ENCODE measurements at places on chromosomes 2 and 18.

- DNase-seq = peak; percentile 88
Measured at GRCh38 chr2:54942373-54942772, 107.9 kb downstream of the RTN4 start.

DNA sequence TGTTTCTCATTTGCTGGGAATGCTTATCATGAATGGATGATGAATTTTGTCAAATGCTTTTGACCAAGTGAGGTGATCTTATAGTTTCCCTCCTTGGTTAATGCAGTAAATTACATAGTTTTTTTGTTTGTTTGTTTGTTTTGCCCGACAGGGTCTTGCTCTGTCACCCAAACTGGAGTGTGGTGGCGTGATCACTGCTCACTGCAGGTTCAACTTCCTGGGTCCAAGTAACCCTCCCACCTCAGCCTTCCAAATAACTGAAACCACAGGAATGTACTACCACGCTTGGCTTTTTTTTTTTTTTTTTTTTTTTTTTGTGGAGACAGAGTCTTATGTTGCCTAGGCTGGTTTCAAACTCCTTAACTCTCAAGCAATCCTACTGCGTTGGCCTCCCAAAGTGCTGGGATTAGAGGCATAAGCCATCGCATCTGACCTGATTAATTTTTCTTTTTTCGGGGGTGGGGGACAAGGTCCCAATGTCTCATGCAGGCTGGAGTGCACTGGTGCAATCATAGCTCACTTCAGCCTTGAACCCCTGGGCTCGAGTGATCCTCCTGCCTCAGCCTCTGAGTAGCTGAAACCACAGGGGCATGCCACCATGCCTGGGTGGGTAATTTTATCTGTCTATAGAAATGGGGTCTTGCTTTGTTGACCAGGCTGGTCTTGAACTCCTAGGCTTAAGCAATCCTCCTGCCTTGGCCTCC lies 48.6 kb downstream of the SMAD2 start:
- DNase-seq = no peak

DNA sequence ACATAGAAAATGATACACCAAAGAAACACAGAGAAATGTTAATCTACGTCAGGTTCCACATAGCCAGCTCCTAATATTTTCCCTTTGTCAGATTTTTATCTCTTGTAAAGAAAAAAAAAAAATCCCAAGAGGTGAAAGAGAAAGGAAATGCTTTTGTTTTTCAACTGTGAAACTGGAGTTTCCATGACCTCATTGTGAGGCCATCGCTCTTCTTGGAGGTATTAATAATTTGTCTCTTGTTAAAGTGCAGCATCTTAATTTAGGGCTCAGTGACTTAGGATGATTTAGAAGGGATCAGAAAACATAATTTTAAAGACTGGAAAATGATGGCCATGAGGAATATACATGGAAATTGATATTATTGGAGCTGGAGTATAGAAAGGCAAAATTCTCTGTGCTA lies 21.7 kb downstream of the ARHGAP28 start:
- no peak for DNase-seq

DNA sequence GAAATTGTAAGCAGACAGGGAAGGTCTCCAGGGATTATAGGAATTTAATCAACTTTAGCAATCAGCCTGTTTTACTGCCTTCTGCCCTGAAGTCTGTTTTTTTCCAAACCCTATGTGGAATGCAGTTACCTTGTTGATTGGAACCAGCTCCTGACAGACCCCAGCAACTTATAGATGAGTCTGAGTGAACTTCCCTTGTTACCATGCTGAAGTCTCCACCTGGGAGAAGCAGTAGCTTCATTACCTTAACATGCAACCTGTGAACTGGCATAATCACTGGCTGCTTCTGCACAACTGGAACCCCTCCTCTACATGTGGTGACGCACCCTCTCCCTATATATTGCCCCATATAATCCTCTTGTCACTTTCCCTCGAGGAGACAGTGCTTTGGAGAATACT lies 226.3 kb upstream of the SPOPL start:
- DNase-seq = no peak
